HCT116 (cell line): ENCODE measurements at places on chromosomes 16 and 17.

DNA sequence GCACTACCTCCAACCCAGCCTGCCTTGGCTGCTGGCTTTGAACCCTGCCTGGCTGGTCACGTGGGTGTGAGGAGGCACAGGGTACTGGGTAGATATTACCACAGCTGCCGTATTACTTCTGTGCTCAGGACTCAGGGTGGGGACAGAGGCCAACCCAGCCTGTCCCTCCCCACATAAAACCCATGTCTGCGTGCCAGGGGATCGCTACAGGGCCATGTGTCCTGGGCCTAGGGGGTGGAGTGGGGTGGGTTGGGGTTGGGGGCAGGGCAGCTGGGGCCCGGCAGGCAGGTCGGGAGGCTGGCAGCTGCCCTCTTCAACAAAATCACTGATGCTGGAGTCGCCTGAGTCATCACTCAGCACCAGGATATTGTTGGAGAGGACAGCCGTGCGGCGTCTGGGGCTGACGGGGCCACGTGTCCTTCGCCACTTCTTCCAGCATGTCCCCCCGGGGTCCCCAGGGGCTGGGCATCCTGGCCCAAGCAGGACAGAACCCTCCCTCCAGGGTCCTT is 39.7 kb upstream of the PVALEF start:
- no peak for DNase-seq

DNA sequence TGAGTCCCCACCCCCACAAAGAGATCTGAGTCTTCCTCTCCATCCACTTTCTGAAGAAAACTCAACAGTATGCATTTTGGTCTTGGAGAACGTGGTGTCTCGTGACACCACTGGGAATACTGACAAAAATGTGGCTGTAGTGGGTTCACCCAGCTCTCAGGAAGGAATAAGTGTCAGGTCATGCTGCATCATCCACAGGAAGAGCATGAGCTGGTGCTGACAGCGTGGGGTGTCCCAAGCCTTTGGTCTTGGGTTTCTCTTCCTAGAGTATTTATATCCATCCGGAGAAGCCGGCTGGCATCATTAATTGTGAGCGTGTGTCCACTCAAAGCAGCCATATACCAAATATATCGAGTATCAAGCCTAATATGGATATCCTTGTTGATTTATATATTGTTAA is 55.9 kb downstream of the C17orf67 start:
- DNase-seq: no peak

DNA sequence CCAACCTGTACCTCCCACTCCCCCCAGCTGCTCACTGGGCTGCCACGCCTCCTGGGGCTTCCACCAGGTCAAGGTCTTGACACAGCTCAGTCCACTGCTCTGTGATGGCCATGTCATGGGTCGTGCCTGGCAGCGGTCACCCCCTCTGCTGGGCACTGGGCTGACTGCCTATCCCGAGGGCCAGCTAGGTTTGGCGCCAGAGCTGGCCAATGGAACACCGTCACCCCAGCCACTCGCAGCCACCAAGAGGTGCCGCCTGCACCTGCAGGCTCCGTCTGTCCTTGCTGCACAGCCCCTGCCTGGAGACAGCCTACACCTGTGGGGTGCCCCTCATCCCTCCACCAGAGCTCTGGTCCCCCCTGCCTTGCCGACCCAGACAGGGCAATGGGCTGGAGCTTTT is 4.5 kb upstream of the RAB40C start:
- DNase-seq: no peak

DNA sequence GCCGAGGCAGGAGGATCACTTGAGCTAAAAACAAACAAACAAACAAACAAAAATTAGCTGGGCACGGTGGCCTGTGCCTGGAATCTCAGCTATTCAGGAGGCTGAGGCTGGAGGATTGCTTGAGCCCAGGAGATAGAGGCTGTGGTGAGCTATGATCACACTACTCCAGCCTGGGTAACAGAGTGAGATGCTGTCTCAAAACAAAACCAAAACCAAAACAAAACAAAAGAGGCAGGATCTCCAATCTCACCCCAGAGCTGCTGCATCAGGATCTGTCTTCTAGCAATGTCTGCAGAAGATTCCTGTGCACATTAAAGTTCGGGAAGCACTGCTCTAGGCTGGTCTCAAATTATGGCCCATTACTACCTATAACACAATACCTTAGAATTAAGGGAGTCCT is 43.1 kb downstream of the MAP2K6 start:
- DNase-seq: no peak

DNA sequence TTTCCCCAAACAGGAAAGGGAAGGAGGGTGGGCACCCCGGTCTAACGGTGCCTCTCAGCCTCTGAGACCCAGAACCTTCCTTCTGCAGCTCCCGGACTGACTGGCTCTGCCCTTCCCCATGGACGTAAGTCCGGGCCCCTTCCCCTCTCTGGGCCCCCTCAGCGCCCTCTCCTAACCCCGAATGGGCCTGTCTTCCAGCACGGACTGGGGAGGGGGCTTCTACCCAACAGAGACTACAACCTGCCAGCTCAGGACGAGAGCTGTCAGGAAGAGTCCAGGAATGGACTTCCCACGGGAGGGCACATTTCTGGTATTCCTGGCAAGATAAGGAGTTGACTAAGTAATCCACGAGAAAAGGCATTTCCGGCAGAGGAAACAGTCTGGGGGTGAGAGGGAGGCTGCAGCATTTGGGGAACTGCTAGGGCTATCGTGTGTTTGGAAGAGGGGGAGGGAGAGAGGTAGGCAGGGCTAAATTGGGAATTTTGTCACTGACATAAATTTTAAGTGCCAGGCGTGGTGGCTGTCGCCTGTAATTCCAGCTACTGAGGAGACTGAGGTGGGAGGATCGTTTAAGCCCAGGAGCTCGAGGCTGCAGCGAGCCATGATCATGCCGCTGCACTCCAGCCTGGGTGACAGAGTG is 12.1 kb upstream of the ALDOA start:
- no peak for DNase-seq

DNA sequence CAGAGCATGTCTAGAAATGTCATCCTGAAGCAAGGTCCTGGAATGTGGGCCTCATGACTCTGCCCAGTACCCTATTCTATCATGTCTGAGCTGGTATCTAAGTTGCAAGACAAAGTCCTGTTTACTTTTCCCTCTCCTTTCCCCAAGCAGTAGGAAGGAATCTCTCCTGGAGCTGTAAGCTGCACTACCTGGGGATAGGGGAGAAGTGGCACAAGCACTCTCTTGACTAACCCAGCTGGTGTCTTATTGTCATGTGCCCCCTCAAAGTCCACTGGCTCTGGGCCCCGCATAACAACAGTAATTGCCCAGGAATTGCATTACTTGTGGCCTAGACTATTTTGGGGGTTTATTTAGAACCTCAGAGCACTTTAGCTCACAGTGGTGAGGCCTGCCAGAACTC is 1366.3 kb upstream of the GOT2 start:
- DNase-seq: no peak

DNA sequence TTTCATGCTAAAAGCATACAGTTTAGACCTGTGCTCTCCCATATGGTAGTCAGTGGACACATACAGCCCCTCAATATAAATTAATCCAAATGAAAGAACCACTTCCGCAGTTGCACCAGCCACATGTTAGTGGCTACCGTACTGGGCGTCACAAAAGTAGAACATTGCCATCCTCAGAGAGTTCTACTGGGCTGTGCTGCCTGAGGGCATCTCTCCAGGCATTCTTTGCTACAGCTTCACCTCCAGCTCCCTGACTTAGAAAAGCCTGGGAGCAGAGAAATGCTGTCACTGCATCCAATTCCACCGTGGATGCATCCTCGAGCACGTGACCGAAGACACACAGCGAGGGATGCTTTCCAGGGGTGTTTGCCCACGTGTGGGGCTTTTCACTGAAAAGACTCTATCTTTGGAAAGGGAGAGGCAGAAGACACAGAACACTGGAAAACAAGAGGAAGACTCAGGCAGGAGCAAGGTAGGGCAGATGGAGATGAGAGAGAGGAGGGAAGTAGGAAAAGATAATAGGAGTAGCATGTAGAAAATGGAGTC is 86.4 kb downstream of the GAS7 start:
- no peak for DNase-seq
